ENCODE measurements at places on chromosomes 16 and 17. TPM values are rescaled to one million over a fixed set of nuclear protein-coding genes. Genes with fewer than 3 reads are reported as not detected.

DNA sequence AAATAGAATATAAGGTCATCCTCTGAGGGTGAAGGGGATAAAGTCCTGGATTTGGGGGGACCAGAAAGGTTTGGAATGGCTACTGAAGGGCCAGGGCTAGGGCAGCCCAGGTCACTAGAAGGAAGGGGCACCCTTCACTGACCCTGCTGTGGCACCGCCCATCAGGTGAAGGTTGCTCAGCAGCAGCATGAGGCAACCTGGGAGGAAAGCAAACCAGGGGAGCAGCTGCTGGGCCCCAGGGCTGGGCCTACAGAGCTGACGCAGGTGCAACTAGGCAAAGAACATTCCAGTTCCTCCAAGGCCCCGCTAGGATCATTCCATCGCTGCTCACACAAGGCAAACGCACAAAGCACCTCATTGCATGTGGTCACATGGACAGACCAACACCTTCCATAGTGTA lies 3.4 kb upstream of the HSBP1 start:
- no peak for DNase-seq

DNA sequence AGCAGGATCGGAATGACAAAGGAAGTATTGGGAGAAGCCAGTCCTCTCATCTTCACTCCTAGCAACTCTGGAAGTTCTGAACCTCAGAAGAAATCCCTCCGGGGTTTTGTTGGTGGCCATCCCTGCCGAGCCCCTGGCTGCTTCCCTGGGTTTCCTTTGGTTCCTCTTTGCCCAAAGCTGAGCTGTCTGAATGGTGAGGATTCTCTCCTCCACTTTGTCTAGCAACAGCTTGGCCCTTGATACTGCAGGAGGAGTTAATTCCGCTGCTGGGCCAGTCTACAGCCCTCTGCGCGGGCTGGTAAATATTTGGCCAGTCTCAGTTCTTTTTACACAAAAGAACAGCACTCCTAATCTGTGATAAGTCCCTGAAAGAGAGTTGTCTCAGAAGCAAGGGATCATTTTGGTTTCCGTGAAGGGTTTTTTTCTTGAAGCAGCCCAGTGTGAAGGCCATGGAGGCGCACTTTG lies 170.9 kb downstream of the RAB11FIP4 start:
- no peak for DNase-seq

GRCh38 chr17:1705004-1705403 lies 5.2 kb downstream of the TLCD2 start:
- no peak for DNase-seq

The NXN gene
- total RNA-seq = 49.3 TPM

The DCAF7 gene
- total RNA-seq = 58.7 TPM

The CACNG5 gene
- not detected for total RNA-seq

Data from lung (tissue), 17 donors.